Stimulated activated CD8-positive, alpha-beta memory T cell treated with anti-CD3 and anti-CD28 coated beads, Interleukin-7, amount 100 ng/mL, for 48 hours (primary cell): ENCODE measurements at places on chromosomes 2 and 18.

DNA sequence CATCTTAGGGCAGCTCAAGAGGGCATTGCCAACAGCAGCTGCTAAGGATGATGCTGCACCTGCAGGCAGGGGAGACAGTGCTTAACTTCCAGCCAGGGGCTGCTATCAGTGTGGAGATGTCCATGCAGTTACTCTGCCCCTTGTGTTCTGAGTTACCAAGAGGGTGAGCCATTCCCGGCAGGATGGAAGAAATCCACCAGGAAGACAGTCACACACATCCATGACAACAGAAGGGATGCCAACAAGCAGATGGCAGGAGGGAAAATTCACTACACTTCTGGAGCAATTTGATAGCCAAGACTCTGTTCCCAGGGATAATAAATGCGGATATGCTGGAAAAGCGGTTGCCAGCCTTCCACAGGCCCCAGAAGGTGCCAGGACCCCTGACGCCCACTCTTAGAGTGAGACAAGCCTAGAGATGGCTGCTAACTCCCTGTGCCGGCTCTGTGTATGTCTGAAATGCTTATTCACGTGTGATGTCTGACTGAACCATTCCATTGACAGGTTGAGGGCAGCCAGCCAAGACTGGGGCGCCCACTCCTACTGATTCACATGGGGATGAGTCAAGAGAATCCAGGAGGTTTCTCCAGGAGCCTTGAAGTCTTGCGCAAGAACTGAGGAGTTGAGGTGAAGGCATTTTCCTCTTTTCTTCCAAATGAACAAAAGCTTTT is 24.5 kb downstream of the LOXHD1 start:
- DNase-seq, result no peak

DNA sequence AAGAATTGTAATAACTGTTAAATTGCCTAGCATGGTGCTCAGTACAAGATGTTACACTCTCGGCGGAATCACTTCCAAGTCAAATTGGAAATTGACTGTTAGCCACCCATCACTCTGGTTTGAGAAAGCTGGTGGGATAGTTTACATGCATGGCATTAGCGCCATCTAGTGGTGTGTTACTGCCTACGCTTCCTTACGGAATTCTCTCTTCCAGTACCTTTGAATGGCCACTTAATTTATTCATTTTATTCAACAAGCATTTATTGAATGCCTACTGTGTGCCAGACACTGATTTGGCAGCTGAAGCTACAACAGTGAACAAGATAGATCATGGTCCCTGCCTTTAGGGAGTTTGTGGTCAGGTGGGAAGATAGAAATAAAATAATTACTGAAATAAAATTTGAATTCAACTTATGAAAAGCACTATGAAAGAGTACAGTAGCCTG is 171.2 kb downstream of the TMEM247 start:
- DNase-seq, result no peak

- no peak for DNase-seq
Measured at GRCh38 chr2:56001947-56002346, 78.4 kb upstream of the EFEMP1 start.

DNA sequence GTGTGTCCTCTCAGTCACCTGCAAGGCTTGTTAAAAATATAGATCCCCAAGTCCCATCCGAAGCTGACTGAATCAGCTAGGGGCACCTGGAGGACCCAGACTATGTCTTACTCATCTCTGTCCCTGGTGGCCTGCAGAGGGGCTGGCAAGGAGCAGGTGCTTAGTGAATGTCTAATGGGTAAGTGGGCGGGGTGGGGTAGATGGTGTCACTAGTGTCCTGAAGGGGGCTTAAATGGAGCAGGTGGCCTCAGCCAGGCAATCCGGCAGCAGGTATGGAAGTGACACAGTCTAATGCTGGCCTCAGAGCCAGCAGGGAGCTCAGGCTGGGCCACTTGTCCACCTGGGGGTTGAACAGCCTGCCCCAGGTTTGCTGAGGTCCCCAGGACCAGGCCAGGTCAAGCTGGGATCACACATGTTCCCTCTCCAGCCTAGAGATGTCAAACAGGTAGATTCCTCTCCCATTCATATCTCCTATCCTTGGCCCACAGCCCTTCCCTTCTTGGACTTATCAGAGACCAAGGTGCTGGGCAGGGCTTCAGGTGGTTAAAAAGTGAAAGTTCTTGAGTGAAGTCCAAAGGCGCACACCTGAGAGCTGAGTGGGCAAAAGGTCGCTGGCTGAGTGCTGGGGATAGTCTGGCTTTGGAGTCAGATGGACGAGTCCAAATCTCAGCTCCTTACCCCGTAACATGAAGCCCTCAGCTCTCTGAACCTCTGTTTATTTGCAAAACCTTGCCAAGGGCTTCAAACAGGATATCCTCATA is 1.7 kb downstream of the STEAP3 start:
- DNase-seq, result no peak

- no peak for DNase-seq
Measured at GRCh38 chr18:62625019-62625418, 90.3 kb upstream of the PHLPP1 start.

DNA sequence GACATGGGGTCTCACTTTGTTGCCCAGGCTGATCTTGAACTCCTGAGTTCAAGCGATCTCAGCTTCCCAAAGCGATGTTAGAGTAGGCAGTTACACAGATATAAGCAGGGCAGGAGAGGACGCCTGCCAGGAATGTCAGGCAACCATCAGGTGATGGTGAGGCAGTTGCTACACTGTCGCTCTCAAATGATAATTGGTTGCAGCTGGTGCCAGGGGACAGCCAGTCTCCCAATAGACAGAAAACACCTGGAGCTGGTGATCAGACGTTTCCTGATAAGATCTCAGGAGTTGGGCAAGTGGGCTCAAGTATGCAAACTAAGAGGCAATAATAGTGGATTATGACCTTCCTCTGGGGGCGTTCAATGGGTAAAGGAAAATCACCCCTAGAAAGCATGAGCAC is 163.1 kb upstream of the RGPD4 start:
- no peak for DNase-seq

DNA sequence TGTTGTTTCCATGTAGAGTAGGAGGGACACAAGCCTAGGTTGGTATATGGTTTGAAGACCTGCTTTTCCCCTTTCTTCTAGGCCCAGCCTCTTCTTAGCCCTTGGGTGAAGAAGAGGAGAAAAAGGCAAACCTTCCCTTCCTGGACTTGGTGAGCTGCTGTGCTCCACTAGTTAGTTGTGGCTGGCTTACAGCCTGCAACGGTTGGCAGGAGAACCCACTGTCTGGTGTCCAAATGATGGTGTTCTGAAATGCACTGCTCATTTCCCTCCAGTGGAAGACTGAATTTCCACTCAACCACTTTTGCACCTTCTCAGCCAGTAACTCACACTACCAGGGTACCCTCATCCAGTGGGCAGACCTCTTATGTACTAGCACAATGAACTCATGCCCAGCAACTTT is 824.1 kb downstream of the NRXN1 start:
- DNase-seq, result no peak

- DNase-seq, result no peak
Measured at GRCh38 chr18:13379930-13380690, 161.6 kb downstream of the LDLRAD4 start.

- DNase-seq, result no peak
Measured at GRCh38 chr2:20565623-20566236, 85.2 kb downstream of the HS1BP3 start.
